ENCODE measurements at places on chromosomes 7 and 10.

DNA sequence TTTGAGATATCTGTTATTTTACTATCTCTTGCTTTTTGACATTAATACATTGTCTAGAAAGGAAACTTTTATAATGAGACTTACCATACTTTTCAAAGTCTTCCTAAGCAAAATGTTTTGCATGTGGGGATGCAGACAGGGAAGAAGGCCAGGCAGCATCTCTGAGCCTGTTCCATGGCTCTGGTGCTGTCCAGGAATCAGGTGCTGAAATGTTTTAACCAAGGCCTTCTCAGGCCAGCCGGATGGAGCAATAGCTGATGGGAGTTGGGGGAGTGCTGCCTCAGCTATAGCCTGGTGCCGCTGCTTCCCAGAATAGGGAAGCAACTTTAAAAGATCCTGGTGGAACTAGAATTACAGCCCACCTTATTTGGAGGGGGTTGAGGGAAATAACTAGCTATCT, 38.5 kb downstream of the CRTAC1 start:
- DNase-seq: no peak

DNA sequence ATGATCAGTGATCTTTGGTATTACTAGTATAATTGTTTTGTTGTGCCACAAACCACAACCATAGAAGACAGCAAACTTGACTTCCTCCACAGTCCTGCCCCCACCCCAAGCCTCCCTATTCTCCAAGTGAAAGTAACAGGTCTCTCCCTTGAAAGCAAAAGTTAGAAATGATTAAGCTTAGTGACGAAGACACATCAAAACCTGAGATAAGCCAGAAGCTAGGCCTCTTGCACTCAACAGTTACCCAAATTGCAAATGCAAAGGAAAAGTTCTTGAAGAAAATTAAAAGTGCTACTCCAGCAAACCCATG, 7.5 kb downstream of the SAR1A start:
- DNase-seq: no peak

GRCh38 chr10:44293842-44294241, 91.1 kb downstream of the CXCL12 start:
- DNase-seq: no peak

GRCh38 chr10:43252783-43253341, 14.0 kb downstream of the RASGEF1A start:
- DNase-seq: no peak

GRCh38 chr10:43644252-43644651, 4.4 kb downstream of the ZNF32 start:
- DNase-seq: no peak

DNA sequence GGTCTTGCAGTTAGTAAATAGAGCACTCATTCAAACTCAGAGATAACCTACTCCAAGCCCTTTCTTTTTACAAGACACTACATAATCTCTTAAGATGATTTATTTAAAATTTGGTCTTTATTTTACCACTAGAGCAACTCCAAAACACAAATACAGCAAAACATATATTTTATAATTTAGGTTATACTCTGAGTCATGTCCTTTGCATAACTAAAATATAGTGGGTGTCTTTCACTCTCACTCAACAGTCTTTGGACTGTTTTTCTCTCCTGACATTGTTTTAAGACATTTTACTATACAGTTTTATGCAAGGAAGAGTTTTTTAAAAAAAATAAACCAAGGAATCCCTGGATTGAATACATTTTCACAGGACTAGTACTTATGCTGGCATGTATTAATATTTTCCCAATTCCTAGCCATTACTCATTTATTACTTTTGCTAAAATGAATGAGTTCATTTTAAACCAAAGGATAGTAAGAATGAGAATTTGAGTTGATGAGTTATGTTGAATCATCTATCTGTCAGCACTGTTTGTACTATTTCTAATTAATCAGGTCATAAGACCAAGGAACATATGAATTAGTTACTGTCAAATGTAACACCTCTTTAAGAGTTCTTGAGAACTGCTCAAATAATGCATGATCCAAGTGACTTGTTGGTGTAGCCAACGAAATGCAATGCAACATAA, 303.1 kb upstream of the FZD1 start:
- DNase-seq: no peak

DNA sequence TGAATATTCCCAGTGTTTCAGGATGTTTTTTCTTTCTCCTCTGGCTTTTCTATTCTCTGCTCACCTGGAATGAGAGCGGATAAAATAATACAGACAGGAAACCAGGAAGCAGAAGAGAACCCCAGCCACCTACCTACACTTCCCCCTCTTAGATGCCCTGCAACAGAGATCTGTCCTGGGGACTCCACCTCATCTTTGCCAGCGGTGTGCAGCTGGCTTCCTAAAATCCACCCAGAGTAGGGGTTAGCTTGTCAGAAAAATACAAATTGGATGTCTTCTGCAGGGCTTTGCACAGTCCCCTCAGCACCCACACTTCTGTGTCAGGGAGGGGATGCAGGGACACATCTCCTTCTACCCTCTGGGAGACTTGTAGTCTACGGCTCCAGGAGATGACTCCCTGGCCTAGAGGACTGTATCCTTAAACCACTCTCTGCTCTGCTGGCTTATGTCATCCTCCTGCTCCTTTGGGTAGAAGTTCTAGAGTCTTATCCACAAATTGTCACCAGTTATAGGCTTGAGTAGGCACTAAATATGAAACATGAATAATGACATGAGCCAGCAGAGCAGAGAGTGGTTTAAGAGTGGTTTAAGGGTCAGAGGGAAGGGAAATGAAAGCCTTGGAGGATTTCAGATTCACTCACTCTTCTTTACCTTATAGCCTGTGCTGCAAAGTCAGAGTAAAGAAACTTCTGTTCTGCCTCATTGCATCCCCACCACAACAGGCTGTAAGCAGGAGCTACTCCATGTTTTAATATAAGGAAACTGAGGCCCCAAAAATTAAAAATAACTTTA, 749.4 kb downstream of the AUTS2 start:
- DNase-seq: no peak

GRCh38 chr10:31749301-31749700, 179.3 kb downstream of the ARHGAP12 start:
- DNase-seq: no peak

GRCh38 chr10:75995041-75995430, 563.6 kb downstream of the LRMDA start:
- no peak for DNase-seq

GRCh38 chr10:97916586-97916985, 66.9 kb downstream of the GOLGA7B start:
- DNase-seq: no peak

DNA sequence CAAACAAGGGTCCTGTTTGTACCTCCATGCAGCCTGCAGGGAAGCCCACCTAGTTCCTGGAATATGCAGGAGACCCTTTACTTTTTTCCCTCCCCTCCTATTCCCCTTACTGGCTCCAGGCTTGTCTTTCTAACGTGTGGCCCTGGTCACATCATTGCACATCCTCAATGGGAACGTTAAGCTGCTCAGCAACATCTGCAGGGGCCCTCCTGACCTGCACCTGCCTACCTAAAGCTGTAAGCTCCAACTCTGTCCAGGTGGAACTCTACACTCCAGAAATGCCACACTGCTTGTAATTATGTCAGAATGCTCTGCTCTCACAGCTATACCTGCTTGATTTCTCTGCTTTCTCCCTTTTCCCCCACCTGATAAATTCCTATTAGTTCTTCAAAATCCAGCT, 72.1 kb downstream of the ARMC3 start:
- DNase-seq: no peak

DNA sequence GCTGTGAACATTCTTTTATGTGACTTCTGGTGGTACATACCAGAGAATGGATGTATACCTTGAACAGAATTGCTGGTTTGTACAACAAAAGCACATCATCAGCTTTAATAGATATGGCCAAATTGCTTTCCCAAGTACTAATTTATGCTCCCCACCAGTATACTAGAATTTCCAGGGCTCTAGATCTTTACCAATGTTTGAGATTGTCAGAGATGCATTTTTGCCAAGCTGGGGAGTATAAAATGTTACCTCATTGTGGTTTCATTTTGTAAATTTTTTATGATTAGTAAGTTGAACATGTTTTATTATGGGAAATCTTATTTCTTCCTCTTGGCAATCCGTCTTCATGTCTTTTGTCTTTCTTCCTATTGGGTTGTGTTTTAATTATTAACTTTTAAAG, 179.9 kb upstream of the TMEM106B start:
- no peak for DNase-seq

DNA sequence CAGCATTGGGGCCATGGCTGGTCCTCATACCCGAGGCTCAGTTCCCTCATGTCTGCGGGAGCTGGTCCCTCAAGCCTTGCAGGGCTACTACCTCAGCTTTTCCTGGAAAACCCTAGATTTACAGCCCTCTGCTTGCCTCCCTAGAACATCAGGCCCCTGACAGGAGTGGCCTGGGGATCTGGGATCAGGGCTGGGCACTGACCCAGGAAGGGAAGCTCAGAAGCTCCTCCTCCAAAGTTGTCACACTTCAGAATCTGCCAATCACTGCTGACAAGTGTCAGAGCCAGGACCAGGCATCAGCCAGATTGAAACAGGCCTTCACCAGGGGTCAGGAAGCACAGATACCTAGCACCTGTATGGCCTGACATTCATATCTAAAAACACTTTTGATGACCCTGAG, 115.2 kb downstream of the GRID1 start:
- DNase-seq: no peak

- DNase-seq: no peak
These were observed 847 bp downstream of the AGMO start for GRCh38 chr7:15560968-15561367.

DNA sequence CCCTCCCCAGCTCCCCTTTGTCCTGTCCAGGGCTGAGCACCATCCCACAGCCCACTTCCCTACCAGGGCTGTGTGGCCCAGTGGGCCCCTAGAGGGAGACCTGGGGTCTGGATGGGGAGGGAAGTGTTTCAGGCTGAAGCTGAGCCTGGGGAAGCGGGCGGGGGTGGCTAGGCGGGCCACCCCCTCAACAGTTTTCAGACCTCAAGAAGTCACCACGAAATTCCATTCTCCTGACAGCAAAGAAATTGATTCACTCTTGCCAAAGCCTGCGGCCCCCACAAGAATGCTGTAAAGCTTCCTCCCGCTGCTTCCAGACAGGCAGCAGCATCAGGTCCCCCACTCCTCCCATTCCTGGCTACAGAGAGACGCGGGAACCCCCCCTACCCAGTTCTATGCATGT, 2.5 kb upstream of the LFNG start:
- no peak for DNase-seq

GRCh38 chr7:97011536-97012364, 6.4 kb downstream of the DLX6 start:
- DNase-seq: no peak

DNA sequence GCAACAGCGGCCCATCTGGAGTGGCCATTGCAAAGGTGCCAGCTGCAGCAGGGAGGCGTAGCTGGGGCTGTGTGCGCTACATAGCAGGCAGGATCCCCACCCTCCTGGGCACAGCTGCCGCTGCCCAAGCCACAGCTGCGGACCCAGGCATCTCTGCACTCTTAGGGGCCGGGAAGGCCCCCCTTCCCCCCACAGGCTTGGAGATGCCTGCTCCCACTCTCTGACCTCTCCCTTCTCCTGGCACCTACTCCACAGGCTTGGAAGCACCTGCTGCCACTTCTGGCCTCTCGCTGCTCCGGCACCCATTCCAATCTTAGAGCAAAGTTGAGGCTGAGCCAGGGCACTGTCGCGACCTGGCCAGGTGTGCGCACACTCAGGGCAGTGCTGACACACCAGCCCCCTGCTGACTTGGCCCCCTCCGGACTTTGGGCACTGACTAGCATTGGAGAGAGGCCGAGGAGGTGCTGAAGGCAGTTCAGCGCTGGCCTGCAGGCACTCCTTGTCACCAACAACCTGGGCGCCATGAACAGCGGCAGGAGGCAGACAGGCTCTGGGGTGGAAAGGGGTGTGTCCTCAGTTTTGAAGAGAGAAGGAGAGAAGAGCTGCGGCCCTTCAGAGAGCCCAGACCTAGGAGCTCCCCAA, 18.4 kb downstream of the RBM48 start:
- no peak for DNase-seq

- no peak for DNase-seq
These were observed 39.1 kb downstream of the CCM2 start for GRCh38 chr7:45039106-45039505.

- no peak for DNase-seq
These were observed 349.5 kb downstream of the SEMA3D start for GRCh38 chr7:84837405-84837804.

GRCh38 chr10:101050208-101051069, 11.3 kb upstream of the KAZALD1 start:
- peak; percentile 20 for DNase-seq

DNA sequence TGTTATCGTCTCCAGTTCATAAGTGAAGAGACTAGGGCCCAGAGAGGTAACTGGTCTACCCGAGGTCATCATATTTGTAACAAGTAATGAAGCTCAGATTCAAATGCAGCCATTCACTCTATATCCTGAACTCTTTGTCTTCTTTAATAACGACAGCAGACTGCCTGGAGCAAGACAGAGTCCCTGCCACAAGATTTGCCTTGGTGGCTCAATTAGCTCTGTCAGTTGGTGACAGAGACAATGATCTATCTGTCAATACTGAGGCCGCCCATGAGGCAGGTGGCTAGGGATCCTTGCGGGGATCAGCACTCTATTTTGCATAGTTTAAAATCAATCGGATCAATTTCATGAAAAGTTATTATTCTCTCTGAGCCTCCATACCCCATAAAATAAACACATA, 43.9 kb downstream of the SH3PXD2A start:
- no peak for DNase-seq

DNA sequence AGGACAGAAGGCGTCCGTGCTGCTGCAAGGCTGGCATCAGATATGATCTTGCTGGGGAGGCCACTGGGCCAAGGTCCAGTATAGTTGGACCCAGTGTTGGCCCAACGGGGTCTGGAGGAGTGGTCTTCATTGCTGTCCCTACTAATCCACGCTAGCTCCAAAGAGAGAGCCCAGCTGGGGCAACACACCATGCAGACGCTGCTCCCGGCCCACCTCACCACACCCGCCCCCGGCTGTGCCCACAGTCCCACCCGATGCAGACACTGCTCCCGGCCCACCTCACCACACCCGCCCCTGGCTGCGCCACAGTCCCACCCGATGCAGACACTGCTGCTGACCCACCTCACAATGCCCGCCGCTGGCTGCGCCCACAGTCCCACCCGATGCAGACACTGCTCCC, 121.5 kb downstream of the VIPR2 start:
- no peak for DNase-seq

DNA sequence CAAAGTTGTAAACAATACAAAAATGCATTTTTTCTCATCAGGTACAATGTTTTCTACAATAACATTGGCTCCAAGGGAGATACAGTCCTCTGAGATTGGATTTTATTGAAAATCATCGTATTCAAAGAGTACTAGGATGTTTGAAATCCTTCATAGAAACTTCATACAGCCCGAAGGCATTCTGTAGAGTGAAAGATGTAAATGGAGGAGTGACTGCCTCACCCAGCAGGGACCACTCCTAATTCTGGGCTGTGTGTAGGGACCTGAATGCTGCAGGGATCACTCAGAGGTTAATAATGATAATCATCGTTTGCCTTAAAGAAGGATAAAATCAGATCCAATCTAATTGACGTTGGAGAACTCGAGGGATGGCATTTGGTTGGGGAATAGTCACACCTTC, 198.6 kb downstream of the HECW1 start:
- DNase-seq: no peak

DNA sequence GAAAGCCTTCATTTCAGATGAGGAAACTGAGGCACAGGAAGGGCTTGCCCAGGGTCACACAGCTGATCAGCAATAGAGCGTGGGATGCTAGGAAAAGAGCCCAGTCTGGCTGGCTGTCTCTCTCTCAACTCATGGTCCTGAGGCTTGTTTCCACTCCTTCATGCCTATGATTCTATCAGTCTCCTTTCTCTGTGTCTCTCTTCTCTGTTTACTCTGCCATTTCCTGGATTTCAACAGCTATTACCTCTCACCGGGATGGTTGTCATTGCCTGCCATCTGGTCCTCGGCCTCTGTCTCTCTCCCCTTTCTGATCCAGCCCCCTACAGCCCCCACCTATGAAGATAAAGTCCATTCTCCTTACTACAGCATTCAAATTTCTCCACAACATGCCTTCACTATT, 93.3 kb upstream of the AGBL3 start:
- DNase-seq: no peak

Measured in hypothalamus (tissue), 51 donors.